CD4-positive, alpha-beta memory T cell (primary cell): ENCODE measurements at places on chromosomes 1 and 21. TPM values are rescaled to one million over a fixed set of nuclear protein-coding genes. Genes with fewer than 3 reads are reported as not detected.

DNA sequence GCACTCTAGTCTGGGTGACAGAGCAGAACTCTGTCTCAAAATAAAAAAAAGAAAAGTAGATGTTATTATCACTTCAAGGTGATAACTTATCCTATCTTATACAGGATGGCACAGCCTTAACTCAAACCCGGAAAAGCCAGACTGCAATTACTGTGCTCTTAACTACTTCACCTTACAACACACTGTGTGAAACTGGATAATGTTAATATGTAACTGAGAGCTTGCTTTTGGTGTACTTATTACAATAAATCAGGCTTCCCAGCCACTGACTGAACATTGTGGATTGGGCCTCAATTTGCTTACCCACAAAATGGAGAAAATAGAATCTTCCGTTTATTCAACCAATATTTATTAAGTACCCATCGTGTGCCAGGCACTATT is 1.4 kb downstream of the ORC1 start:
- DNase-seq = no peak

GRCh38 chr1:20211511-20211931 is 25.2 kb upstream of the PLA2G2C start:
- DNase-seq = no peak

Gene KIF14
- not detected for total RNA-seq

- peak; percentile 91 for DNase-seq
Measured at GRCh38 chr1:26126321-26127084, 14.9 kb downstream of the PDIK1L start.

GRCh38 chr21:35324372-35325220 is 275.5 kb upstream of the RUNX1 start:
- no peak for DNase-seq

DNA sequence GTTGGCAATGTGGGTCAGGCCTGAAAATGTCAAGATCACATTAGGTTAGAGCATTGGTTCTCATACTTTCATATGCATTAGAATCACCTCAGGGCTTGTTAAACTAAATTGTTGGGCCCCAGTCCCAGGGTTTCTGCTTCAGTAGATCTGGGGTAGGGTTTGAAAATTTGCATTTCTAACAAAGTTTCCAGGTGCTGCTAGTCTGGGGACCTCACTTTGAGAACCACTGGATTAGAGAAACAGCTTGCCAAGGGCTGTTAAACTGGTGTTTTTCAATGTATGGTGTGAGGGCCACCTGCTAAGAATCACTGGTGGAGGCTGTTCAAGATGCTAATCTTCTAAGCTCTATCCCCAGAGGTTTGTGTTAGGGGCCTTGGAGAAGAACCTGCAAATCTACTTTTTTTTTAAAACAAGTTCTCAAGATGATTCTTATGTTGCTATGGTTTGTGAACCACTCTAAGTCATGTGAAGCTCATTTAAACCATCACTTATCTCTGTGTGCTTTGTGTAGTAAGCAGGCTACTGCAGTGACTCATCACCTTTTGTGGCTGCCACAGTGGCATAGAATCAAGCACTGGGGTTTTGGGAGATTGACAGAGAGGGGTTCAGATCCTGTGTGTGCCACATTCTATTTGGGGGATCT is 152.2 kb downstream of the S1PR1 start:
- DNase-seq = no peak

GRCh38 chr1:207034998-207035397 is 2.4 kb upstream of the C1orf116 start:
- no peak for DNase-seq

DNA sequence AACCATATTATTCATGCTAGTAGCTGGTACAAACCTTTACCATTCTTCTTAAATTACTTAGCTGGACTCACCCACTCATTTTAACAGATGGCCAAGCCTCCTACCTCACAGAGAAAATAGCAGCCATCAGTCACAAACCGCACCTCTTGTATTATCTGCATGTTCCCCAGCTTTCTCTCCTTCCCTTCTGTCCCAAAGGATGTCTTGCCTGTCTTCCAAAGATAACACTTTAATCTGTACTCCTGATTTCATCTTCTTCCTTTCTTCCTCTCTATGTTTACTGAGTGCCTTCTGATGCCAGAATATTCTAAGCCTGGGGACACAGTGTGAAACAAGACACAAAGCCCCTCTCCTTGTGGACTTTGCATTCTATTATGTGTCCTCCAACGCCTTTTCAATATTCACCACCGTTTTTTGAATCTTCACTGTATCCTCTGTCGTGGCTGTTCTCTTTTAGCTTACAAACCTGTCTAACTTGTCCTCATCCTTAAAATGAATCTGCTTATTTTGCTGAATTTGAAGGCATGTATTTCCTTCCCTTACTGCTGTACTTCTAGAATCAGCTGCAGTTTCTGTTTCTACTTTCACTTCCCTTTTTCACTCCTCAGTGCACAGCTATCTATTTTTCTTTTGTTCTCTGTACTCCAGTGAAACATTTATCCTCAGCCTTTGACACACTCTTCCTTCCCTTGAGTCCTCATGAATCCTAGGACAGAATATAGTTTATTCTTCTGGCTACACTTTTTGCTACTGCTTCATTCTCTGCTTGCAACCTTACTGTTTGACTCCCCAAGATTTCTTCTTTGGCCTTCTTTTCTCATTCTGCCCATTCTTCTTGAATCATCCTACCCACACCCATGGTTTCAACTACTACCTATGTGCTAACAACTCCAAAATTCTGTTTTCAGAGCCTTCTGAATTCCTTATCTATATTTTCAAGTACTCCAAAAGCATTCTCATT is 216.9 kb upstream of the SAMSN1 start:
- peak; percentile 5 for DNase-seq

DNA sequence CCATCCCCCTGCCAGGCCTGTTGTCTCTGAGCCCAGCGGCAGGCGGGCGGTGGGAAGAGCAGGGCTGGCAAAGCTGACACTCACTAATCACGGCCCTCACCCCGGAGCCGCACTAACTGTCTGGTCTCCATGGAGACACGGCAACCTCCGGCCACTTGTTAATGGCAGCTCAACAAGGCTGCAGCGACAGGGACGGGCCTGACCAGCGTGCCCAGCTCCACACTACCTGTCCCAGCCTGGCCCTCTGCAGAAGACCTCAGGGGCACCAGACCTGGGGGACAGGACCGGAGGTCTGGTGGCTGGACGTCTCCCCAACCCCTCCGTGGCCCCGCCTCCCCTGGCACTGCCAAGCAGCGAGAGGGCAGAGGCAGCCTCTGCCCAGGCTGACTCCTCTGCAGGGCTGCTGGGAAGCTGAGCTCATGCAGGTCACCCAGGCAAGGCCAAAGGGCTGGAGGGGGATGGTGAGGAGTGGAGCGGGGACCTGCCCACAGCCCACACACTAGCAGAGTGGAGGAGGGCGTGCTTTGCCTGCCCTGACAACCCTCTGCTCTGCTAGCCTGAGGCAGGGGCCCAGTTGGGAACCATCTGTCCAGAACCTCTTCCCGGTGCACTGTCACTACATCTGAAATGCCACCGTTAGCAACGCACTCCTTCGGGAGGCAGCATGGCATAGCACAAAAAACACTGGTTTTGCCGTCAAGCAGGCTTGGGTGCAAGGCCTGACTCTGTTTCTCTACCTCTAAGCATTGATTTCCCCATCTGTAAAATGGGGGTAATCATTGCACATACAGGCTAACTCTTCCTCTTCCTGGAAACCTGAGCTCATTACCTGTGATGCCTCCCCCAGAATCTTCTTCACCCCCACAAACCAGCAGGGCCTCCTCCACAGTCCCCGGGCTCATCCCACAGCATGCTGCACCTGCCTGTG is 29.6 kb upstream of the WASF2 start:
- no peak for DNase-seq

Gene LCE6A
- total RNA-seq = not detected
